ENCODE measurements at places on chromosomes 1 and 21.

DNA sequence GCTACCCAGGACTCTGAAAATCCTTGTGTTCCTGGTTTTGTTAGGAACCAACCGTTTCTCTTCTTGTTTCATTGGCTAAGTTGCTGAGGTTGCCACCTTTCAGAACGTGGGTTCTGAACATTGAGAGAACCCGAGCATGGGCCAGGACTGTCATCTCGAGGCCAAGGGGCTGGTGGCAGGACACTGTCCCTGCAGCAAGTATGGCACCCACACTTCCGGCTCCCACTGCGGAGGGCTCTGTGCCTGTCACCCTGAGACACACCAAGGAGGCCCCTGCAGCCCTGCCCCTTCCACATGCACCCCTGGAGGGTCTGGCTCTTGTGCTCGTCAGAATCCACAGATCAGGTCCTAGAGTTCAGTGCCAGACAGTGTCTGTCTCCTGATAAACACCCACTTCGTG is 39.1 kb upstream of the LRRC3 start:
- no peak for DNase-seq
- no peaks in the 10 kb centered on the region for H3K27me3 ChIP-seq
- no peaks in the 10 kb centered on the region for H3K4me1 ChIP-seq
- no peaks in the 10 kb centered on the region for H3K36me3 ChIP-seq
- no peak overlapping the region for H3K4me3 ChIP-seq
- no peak overlapping the region for H3K27ac ChIP-seq

GRCh38 chr1:209162651-209163050 is 420.9 kb upstream of the CAMK1G start:
- no peaks in the 10 kb centered on the region for H3K36me3 ChIP-seq
- no peak overlapping the region for H3K4me3 ChIP-seq
- H3K4me1 ChIP-seq: no peaks in the 10 kb centered on the region
- no peaks in the 10 kb centered on the region for H3K27me3 ChIP-seq
- H3K27ac ChIP-seq: no peak overlapping the region
- no peak for DNase-seq

GRCh38 chr1:235999259-235999925 is 65.5 kb downstream of the NID1 start:
- no peaks in the 10 kb centered on the region for H3K36me3 ChIP-seq
- H3K4me1 ChIP-seq: no peaks in the 10 kb centered on the region
- H3K4me3 ChIP-seq: no peak overlapping the region
- H3K27me3 ChIP-seq: no peaks in the 10 kb centered on the region

DNA sequence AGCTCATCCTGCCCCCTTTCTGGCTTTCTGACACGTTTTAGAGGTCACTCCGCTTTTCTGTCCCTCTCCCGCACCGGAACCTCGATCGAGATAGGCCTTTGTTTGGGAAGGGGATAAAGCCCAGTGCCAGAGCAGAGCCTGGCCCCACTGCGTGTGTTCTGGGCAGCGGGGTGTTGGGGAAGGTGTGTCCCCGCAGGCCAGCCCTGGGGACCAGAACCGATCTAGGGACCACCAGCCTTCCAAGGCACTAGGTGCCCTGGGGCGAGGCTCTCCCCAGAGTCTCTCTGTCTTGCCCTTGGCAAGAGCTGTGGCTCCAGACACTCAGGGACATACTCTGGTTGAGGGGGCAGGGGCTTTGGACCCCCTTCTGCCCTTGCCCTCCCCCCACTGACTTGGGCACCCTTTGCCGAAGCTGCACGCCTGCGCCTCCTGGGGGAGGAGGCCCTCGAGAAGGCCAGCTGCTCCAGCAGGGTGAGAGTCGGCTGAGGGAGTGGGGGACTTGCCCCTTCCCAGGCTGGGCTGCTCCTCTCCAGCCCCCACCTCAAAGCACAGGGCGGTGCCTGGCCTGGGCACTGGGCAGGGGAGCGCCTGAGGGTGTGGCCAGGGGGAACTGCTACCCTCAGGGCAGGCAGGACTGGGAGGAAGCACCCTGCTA is 16.4 kb downstream of the PRXL2B start:
- no peaks in the 10 kb centered on the region for H3K27me3 ChIP-seq
- DNase-seq: peak; percentile 17
- no peak overlapping the region for H3K27ac ChIP-seq
- H3K4me1 ChIP-seq: no peaks in the 10 kb centered on the region
- H3K36me3 ChIP-seq: no peaks in the 10 kb centered on the region

DNA sequence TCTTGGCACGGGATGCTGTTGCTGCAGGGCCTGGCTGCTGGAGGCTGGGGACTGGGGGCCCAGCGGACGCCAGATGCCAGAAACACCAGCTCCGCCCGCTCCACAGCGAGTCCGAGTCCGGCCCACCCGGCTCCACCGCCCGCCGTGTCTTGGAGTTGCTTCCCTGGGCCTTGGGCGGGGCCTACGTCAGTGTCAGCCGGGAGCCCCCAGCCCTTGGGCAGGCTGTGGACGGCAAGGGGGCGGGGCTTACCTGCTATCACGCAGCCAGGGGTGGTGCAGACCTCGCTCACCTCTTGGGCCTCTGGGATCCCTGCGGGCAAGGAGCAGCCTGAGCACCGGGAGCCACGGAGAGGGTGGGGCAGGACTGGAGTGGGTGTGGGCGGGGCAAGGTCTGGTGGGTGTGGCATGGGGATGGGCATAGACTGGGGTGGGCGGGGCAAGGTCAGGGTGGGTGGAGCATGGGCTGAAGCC is 21.8 kb downstream of the MMEL1 start:
- H3K27ac ChIP-seq: no peak overlapping the region
- DNase-seq: peak; percentile 93
- H3K27me3 ChIP-seq: no peaks in the 10 kb centered on the region
- H3K4me1 ChIP-seq: peaks cover 13% of the 10 kb centered on the region
- H3K4me3 ChIP-seq: no peak overlapping the region

- H3K27me3 ChIP-seq: no peaks in the 10 kb centered on the region
- H3K27ac ChIP-seq: no peak overlapping the region
- DNase-seq: no peak
These were observed 14.9 kb upstream of the PAQR7 start for GRCh38 chr1:25890239-25891034.

DNA sequence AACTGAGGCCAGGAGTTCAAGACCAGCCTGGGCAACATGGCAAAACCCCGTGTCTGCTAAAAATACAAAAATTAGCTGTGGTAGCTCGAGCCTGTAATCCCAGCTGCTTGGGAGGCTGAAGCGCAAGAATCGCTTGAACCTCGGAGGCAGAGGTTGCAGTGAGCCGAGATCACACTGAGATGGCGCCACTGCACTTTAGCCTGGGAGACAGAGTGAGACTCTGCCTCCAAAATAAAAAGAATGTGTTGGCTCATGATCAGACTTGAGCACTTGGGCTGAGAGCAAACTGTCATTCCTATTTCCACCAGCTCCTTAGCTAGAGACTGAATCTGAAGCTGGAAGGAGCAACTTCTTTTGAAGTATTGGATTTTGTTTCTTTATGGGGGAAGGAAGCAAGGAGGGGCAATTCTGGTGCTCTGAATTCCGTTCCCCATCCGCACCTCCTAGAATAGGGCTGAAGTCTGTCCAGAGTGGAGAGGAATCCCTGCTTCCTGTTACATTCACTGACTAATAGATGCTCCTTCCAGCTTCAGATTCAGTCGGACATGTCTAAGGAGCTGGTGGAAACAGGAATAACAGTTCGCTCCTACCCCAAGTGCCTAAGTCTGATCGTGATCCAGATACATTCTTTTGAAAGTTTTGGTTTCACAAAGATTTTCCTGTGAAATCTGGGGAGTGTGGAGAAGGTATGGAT is 3.8 kb downstream of the ZNF672 start:
- H3K27me3 ChIP-seq: no peaks in the 10 kb centered on the region
- peak overlapping the region; percentile 49 for H3K27ac ChIP-seq
- DNase-seq: no peak
- no peak overlapping the region for H3K4me3 ChIP-seq

DNA sequence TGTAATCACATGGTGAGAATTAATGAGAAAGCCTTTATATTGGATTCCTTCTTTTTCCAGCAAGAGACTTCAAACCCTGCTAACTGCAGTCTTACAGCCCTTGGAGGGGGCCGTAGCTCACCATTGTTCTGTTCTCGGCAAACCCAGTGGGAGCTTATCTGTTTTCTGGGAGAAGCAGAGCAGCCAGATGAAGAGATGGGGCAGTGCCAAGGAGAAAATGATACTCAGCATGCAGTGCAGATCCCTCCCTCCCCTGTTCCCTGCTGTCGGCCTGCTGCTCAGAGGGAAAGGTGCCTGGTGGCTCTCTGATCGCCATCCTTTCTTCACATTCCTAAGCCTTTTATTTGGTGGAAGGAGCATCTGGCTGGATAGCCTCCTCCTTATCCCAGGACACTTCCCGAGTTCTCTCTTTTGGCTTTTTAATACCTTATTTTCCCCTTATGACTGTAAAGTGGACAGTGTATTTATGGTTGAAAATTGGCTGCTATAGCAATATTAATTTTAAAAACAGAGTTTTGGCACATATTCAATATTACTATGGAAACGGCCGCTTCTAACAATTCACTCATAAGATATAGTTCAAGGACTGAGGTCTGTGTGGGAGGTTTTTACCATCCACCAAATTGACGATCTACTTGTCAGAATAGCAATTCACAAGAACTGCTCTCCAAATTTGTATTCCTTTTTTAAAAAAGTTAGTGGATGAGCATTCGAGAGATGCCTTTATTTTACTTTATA is 203.4 kb downstream of the CRB1 start:
- no peak overlapping the region for H3K4me3 ChIP-seq
- no peaks in the 10 kb centered on the region for H3K36me3 ChIP-seq
- peak; percentile 27 for DNase-seq
- H3K27me3 ChIP-seq: no peaks in the 10 kb centered on the region
- peaks cover 23% of the 10 kb centered on the region for H3K4me1 ChIP-seq

DNA sequence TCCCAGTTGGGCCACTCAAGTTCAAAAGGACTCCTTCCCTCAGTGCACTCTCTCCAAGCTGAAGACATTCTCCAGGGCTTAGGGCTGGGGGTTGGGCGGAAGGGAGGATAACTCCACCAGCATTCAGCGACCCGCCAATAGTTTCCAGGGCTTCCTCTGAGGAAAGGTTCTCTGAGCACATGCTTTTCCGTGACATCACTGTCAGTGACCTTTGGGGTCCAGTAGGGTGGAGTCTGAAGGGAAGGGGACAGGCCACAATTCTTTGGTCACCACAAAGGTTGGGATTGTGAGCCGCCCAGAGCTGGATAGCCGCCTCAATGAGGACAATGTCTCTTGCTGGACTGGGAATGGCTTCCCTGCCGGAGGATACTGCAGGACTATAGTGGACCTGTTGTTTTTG is 22.8 kb upstream of the RXRG start:
- H3K27me3 ChIP-seq: no peaks in the 10 kb centered on the region
- H3K27ac ChIP-seq: no peak overlapping the region
- no peaks in the 10 kb centered on the region for H3K36me3 ChIP-seq
- H3K4me1 ChIP-seq: no peaks in the 10 kb centered on the region
- H3K4me3 ChIP-seq: no peak overlapping the region

- H3K4me1 ChIP-seq: no peaks in the 10 kb centered on the region
- no peaks in the 10 kb centered on the region for H3K27me3 ChIP-seq
- DNase-seq: no peak
These were observed 71.9 kb downstream of the DTL start for GRCh38 chr1:212107481-212107880.

DNA sequence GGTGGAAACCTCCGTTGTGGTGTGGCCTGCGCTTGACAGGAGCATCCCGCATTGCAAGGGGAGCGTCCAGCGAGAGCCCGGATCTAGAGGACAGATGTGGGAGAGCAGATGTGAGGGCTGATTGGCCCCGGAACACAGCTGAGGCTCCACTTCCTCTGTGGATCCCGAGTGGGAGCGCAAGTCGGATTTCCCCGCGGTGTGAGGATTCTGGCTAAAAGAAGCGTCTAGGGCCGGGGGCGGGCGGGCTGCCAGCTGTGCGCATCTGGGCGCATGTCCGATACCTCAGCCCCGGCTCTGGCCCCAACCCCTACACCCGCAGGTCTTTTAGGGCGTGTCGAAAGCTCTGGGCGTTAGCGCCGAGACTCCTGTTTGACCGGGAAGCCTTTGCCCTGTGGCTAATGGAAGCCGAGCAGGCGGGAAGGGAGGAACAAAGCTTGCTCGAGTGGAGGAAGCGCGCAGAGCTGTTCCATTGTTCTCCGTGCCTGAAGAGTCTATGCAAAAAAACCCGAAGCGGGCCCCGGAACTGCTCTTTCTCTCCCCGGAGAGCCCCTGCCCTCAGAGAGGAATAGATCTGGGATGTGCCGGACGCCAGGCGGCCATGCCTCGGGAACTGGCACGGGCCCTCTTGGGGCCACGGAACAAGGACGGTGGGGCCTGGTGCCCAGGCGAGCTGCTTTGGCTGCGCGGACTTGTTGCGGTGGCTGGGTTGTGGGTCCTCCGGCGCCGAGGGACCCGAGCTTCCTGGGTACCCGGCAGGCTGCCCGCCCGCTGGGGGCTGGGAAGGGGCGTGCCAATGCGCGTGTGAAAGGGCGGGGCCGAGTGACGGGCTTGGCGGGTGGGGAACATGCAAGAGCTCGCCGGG is 111.1 kb downstream of the NAV1 start:
- H3K4me1 ChIP-seq: peaks cover 48% of the 10 kb centered on the region
- peak; percentile 85 for DNase-seq
- peak overlapping the region; percentile 50 for H3K27ac ChIP-seq
- no peaks in the 10 kb centered on the region for H3K27me3 ChIP-seq
- H3K4me3 ChIP-seq: peak overlapping the region; percentile 55
- peaks cover 32% of the 10 kb centered on the region for H3K36me3 ChIP-seq

- H3K36me3 ChIP-seq: peaks cover 15% of the 10 kb centered on the region
- DNase-seq: no peak
- no peak overlapping the region for H3K27ac ChIP-seq
These were observed 1.2 kb upstream of the RWDD3 start for GRCh38 chr1:95232646-95233318.

- no peak for DNase-seq
- H3K27me3 ChIP-seq: 0 out of 2 replicates have a peak, but pooled peaks cover 5% of the 10 kb centered on the region
- peaks cover 14% of the 10 kb centered on the region for H3K4me1 ChIP-seq
- no peak overlapping the region for H3K27ac ChIP-seq
These were observed 123.8 kb upstream of the RAB4A start for GRCh38 chr1:229147072-229147471.

DNA sequence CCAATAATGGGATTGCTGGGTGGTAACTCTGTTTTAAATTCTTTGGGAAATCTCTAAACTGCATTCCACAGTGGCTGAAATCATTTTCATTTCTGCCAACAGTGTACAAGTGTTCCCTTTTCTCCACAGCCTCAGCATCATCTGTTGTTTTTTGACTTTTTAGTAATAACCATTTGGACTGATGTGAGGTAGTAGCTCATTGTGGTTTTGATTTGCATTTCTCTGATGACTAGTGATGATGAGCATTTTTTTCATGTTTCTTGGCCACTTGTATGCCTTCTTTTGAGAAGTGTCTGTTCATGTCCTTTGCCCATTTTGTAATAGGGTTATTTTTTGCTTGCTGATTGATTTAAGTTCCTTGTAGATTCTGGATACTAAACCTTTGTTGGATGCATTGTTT is 131.9 kb upstream of the B3GALT2 start:
- DNase-seq: no peak
- no peak overlapping the region for H3K4me3 ChIP-seq
- H3K36me3 ChIP-seq: no peaks in the 10 kb centered on the region
- H3K4me1 ChIP-seq: no peaks in the 10 kb centered on the region
- H3K27ac ChIP-seq: no peak overlapping the region
- H3K27me3 ChIP-seq: no peaks in the 10 kb centered on the region

DNA sequence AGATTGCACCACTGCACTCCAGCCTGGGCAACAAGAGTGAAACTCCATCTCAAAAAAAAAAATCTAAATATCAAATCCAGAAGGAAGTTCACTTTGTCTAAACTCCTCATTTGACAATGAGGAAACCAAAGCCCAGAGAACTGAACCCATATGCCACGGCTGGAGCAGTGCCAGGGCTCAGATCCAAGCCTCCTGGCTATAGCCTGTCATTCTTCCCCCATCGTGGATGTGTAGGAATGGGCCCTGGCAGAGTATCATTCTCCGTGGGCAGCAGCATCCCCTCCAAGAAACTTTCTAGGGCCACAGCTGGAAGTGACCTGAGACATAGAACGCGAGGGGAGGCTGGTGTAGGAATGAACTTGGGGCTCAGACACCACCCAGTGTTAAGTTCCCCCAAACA is 47.2 kb downstream of the CAPN9 start:
- peak; percentile 39 for DNase-seq
- no peak overlapping the region for H3K4me3 ChIP-seq
- no peaks in the 10 kb centered on the region for H3K36me3 ChIP-seq
- H3K27ac ChIP-seq: no peak overlapping the region
- H3K4me1 ChIP-seq: no peaks in the 10 kb centered on the region

Measured in SK-N-SH (cell line).